ENCODE measurements at places on chromosomes 4 and X.

- no peak for DNase-seq
These were observed 9.3 kb downstream of the MXD4 start for GRCh38 chr4:2252530-2253091.

DNA sequence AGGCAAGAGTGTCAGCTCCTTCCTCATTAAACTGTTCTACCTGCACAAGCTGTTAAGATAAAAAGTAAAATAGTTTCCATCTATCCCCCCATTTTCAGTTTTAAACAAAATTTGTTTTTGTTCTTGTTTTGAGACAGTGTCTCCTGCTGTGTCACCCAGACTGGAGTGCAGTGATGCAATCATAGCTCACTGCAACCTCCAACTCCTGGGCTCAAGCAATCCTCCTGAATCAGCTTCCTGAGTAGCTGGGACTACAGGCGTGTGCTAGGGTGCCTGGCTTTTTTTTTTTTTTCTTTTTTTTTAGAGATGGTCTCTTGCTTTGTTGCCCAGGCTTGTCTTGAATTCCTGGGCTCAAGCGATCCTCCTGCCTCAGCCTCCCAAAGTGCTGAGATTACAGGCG, 105.4 kb downstream of the HS6ST2 start:
- DNase-seq: no peak

DNA sequence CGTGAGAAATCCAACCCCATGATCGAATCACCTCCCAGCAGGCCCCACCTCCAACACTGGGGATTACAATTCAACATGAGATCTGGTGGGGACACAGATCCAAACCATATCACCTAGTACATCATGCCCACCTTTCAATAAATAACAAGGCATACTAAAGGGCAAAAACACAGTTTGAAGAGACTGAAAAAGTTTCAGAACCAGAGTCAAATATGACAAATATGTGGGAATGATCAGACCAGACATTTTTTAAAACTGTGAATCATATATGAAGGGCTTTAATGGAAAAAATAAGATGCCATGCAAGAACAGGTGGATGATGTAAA, 167.3 kb downstream of the CAMK2D start:
- DNase-seq: no peak

DNA sequence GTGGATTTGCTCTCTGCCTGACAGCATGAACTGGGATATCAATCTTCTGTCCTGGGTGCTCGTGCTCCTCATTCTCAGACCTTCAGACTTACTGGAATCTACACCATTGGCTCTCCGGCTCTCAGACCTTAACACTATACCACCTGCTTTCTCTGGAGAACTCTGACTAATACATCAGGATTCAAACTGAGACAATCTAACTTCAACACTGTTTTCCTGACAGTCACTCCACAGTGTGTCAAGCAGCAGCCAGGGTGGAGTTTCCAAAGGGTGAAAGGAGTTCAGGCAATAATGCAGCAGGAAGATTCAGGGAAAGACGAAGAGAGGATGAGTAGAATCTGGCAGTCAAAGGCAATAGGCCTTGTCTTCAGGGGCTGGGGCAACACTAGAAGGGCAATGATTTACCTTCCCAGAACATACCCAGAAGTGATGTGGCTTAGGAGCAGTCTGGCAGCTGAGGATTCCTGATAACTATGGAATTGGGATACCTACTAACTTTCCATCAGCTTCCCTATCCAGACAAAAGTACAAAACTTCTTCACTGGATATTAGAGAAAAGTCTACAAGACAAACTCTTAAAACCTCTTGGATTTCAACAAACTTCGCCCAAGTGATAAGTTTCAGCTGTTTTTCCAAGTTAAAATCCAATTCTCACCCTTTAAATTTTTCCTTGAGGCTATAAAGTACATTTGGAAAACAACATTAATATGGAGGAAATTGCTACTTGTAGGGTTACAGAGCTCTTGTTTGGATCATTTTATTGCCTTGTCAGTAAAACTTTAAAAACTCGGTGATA, 58.4 kb upstream of the SLIT2 start:
- DNase-seq: no peak

DNA sequence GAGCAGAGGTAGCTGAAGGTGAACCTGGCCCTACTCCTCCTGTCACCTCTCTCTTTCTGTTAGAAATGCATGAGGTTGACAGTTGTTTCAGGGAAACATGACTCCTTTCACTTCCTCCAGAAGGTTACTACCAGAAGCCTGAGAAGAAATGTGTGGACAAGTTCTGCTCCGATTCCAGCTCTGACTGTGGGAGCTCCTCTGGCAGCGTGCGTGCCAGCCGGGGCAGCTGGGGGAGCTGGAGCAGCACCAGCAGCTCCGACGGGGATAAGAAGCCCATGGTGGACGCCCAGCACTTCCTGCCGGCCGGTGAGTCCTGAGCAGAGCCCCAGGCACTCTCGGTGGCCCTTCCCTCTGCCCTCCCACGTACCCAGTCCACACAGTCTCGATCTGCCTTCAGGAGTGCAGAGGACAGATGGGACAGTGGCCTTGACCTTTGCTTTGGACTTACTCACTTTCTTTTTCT, 61.3 kb upstream of the TLR2 start:
- no peak for DNase-seq

- peak; percentile 64 for DNase-seq
These were observed 82.9 kb upstream of the TAB3 start for GRCh38 chrX:30971774-30972603.

DNA sequence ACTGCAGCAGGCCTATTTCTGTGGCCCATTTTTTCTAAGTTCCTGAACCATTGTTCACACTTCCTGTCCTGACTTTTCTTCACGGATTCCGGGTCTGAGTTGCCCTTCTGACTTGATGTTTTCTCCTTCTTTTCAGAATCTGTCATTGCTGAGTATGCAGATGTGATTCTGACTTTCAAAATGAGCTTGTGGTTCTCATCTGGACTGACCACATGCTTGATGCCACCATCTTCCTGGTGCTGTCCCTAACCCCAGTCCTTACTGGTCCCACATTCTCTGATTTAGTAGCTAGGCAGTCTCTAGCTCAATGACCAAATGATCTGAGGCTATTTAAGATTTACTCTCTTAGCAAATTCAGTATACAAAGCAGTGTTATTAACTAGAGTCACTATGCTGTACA, 822.3 kb upstream of the TENM3 start:
- DNase-seq: no peak

DNA sequence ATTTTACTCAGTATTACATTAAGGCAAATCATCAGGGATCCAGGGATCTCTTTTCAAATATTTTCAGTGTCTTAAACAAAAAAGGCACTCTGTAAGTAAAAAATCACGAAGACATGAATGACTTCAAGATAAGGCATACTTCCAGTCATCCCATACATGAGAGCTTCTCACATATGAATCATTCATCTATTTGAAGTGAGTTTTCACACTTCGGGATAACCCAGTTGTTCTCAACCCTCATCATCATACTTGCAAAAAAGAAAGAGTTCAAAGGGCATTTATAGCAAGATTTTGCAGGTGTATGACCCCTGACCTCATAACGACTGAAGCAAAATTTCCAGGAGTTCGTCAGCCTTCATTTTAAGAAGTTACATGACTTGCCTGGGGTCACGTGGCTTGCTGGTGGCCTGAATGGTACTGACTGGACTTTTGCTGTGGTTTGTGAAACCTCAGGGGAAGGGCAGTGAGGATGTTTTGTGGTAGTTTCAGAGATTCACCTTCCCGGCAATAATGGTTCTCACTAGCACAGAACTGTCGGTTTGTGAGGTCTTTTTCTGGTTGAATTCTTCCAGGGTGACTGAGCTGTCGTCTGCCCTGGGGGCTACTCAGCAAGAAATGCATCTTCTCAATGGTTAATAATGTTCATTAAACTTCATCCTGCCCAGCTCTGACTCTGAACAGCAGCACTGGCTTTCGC, 115.8 kb upstream of the SHISA3 start:
- DNase-seq: no peak

DNA sequence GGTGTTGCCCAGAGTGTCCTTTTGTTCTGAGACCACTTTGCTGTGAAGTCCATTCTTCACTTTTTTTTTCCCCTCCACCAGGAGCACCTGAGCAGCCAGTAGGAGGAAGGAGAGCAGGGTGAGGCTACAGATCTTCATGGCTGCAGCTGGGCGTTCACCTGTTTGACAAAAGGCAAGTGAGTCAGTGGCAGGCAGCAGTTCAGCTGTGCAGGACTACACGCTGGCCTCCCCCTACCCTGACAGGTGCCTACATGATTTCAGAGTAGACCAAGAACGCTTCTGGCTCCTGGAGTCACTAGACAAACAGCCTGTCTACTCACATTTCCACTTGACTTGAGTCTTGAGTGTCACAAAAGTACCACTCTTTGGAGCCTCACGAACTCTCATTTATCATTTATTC, 2.0 kb downstream of the FGFBP1 start:
- no peak for DNase-seq

DNA sequence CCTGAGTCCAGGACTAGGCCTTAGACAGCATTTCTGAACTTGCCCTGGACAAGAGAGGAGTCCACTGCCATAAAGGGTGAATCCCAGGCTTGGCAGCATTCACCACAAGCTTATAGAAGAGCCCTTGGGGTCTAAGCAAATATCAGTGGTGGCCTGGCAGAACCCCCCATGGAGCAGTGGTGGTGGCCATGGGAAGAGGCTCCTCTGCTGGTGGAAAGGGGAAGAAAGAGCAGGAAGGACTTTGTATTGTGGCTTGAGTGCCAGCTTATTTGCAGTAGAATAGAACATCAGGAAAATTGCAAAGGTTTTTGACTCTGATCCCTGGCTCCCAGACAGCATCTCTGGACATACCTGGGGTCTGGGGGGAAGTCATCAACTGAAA, 58.1 kb upstream of the STARD8 start:
- DNase-seq: no peak

GRCh38 chrX:45068569-45068968, 132.1 kb downstream of the DIPK2B start:
- no peak for DNase-seq

- DNase-seq: no peak
These were observed 141.9 kb upstream of the STK26 start for GRCh38 chrX:131881194-131881593.

- DNase-seq: no peak
These were observed 19.0 kb downstream of the SPRY1 start for GRCh38 chr4:123415576-123415975.

DNA sequence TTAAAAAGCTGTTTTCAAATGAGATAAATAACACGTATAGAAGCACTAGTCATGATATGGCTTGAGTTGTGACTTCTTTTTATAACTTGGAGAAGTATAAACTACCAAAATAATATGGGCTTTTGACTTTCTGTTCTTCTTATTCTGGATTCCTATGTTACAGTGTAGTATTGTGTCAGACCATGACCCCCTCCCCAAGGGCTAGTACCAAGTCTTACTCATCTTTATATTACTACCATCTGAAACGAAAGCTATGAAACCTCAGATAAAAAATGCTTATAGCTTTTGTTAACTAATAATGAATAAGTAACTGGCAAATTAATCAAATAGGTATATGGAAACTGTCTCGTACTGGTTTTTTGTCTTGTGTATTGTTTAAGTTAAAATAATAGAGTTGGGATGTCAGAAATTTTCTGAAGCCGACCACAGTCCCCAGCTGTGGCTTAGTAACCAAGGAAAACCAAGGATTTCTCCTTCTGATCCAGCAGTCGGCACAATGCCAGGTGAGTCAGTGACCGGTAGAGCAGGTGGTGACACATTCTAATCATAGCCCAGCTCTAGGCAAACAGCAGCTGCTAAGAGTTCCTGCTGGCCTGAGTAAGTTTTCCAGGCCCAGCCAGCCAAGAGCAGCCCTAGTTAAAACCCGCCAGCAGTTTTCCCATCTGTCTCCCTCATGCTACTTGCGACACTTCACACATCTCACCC, 163.3 kb upstream of the PRDX4 start:
- no peak for DNase-seq

GRCh38 chr4:163649557-163650091, 155.1 kb downstream of the TMA16 start:
- no peak for DNase-seq

GRCh38 chrX:23945206-23945605, 37.4 kb downstream of the CXorf58 start:
- DNase-seq: no peak

- no peak for DNase-seq
These were observed 17.8 kb downstream of the PLCXD1 start for GRCh38 chrX:298993-299392.

- peak; percentile 85 for DNase-seq
These were observed 23.7 kb upstream of the PNMA3 start for GRCh38 chrX:153032397-153033118.

DNA sequence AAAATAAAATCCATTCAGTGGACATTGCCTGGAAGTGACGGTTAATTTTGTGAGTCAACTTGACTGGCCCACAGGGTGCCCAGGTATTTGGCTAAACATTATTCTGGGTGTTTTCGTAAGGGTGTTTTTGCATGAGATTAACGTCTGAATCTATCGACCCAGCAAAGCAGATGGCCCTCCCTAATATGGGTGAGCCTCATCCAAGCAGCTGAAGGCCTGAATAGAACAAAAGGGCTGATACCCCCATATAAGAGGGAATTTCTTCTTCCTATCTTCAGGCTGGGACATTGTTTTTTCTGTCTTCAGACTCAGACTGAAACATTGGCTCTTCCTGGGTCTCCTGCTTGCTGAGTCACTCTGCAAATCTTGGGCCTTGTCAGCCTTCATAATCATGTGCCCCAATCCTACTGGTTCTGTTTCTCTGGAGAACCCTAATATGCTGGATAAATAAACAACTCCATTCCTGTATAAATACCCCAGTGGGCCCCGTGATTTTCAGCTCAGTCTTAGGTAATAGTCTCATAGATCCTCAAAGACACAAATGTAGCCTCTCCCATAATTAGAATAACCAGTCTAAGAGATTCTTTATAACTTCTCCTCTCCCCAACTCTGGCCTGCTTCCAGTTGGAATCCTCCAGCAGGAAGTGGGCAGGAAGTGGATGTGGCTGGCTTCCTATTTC, 33.1 kb upstream of the DDX3X start:
- no peak for DNase-seq

DNA sequence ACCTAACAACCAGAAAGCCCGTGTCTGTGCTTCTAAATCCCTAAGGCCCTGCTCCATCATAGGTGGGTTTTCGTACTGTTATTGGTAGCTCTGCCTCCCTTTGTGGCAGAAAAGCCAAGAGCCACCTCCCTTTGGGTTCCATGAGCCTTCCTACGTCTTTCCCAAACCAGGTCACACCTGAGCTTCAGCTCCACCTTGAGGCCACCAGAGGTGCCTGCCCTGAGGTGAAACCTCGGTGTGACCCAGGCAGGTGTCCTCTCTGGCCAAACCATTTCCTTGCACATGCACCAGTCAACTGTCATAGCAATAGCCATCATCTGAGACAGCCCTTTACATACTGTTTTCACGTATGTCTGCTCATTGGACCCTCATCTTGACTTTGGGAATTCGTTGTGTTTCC, 188.0 kb upstream of the RBPJ start:
- no peak for DNase-seq

DNA sequence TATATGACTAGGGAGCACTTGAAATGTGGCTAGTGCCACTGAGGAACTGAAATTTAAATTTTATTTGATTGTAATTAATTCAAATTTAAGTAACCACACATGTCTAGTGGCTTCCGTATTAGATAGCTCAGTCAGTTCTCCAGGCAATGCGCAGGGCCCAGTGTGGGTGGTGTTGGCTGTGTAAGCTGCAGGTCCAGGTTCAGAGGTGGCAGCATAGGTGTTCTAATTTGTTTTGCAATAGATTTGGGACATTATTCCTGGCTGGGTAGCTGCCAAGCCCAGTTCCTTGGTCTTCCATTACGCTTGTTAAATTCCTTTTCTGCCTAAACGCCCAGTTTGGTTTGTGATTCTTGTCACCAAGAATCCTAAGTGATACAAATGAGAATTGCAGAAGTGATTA, 79.5 kb downstream of the FAM184B start:
- DNase-seq: no peak

All from activated effector memory CD4-positive, alpha-beta T cell treated with anti-CD3 and anti-CD28 coated beads, Interleukin-2, amount 50 U/mL, for 16 hours (primary cell).